ENCODE measurements at places on chromosomes 11 and 22.

- no peak for DNase-seq
Measured at GRCh38 chr22:46815896-46816731, 53.7 kb downstream of the TBC1D22A start.

DNA sequence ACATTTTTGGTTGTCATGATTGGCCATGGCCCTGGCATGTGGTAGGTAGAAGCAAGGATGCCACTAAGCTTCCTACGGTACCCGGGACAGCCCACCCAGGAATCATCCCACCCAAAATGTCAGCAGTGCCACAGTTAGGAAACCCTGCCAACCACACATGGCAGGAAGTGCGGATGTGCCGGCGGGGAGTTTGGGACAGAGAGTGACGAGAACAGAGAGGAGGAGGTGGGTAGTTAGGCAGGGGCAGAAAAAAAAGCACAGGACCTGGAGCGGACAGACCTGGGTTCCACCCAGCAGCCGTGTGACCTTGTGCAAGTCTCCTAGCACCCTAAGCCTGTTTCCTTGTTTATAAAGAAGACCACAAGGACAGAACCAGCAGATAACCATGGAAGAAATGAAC lies 3.3 kb downstream of the SPI1 start:
- no peak for DNase-seq

DNA sequence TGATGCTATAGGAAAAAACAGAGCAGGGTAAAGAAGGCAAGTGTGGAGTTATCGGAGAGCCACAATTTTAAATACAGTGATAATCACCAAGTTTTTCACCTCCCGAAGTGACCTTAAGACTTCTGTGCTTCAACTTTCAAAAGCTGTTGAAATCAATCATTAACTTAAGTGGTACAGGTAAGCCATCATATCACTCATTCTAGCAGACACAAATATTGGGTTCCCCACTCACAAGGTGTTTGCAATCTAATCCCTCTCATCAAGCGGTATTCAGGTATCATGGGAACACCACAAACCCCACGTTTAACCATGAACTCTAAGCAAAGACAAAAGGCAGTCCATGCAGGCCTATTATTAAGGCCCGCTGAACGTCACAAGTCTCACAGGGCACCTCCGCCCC lies 26.8 kb downstream of the LARGE1 start:
- DNase-seq = no peak

- DNase-seq = no peak
Measured at GRCh38 chr11:46559815-46560214, 34.0 kb downstream of the AMBRA1 start.

DNA sequence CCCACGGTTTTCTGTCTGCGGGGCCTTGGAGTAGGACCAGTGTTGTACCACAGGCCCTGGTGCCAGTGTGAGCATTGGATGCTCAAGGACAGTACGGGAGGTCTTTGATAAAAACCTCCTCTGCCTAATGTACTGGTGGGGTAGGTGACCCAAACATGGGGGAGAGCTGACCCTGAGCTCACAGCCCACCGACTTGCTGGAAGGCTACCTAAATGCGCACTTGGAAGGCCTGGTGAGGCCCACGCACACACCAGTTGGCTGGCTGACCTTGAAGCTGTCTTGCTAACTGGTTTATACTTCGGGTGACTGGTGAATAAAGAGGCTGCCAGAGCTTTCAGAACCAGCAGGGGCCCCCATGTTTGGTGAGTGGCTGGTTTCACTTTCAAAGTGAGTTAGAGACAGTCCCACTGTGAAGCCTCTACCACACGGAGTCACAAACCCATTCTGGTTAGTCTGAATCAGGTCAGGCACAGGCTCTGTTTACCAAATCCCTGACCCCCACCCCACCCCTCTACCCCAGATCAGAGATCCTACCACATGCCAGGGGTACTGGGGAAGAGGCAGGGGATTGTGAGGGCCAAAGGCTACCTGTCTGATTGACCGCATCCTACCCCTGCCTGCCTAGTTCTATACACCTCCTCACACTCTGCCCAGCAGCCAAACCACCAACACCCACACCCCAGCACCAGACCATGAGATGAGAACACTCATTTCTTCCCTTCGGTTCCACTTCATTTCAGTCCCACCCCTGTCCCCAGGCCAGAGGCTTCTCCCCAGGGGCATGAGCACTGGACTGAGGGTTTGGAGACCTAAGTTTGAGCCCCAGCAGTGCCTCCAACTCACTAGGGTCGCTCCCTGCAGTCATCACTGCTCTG lies 12.7 kb upstream of the IL2RB start:
- DNase-seq = peak; percentile 69

GRCh38 chr11:103892603-103893002 lies 143.8 kb upstream of the DDI1 start:
- no peak for DNase-seq

GRCh38 chr22:39250131-39250530 lies 5.3 kb upstream of the PDGFB start:
- DNase-seq = no peak

DNA sequence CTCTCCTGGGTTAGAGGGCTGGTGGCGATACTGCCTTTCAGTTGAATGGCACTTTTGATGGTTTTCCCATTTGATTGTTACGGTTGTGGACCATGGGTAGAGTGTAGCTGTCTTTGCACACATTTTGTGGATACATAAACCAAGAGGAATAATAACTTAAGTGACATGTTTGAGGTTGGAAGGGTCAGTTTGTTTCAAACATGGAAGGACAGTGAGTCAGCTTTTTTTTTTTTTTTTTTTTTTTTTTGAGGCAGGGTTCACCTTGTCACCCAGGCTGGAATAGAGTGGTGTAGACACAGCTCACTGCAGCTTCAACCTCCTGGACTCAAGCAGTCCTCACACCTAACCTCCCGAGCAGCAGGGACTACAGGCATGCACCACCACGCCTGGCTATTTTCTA lies 41.1 kb downstream of the PPFIA1 start:
- DNase-seq = no peak

- DNase-seq = no peak
Measured at GRCh38 chr11:32635819-32636218, 52.2 kb downstream of the EIF3M start.

Data from B cell (primary cell).